ENCODE measurements at places on chromosomes 11 and 22. TPM values are rescaled to one million over a fixed set of nuclear protein-coding genes. Genes with fewer than 3 reads are reported as not detected.

The CYTH4 gene
- 0.39 TPM for total RNA-seq

The VWCE gene
- 2.6 TPM for total RNA-seq

The OR2AG2 gene
- total RNA-seq, result not detected

The FGF19 gene
- total RNA-seq, result not detected

The OPCML gene
- total RNA-seq, result not detected

The RASSF7 gene
- 6.8 TPM for total RNA-seq

The MS4A14 gene
- total RNA-seq, result not detected

The PLA2G3 gene
- total RNA-seq, result 0.08 TPM

The CHCHD10 gene
- 16.9 TPM for total RNA-seq

The SLC22A12 gene
- total RNA-seq, result not detected

The EMID1 gene
- 1.1 TPM for total RNA-seq

The BDNF gene
- total RNA-seq, result 15.6 TPM

The KCNJ11 gene
- not detected for total RNA-seq

The PACSIN3 gene
- 42.2 TPM for total RNA-seq

The SCGB1D2 gene
- not detected for total RNA-seq

The TNNT3 gene
- total RNA-seq, result 12.1 TPM

The ISX gene
- total RNA-seq, result not detected

The OR4A5 gene
- not detected for total RNA-seq

The CCDC188 gene
- not detected for total RNA-seq

The SLC22A9 gene
- not detected for total RNA-seq
